HCT116 (cell line): ENCODE measurements at places on chromosomes 4 and X.

GRCh38 chrX:95505721-95506120 is 1178.9 kb upstream of the DIAPH2 start:
- no peak for DNase-seq

GRCh38 chr4:179698321-179698720 is 2256.1 kb upstream of the AGA start:
- DNase-seq, result no peak

- no peak for DNase-seq
These were observed 109.8 kb upstream of the APOOL start for GRCh38 chrX:84893897-84894296.

DNA sequence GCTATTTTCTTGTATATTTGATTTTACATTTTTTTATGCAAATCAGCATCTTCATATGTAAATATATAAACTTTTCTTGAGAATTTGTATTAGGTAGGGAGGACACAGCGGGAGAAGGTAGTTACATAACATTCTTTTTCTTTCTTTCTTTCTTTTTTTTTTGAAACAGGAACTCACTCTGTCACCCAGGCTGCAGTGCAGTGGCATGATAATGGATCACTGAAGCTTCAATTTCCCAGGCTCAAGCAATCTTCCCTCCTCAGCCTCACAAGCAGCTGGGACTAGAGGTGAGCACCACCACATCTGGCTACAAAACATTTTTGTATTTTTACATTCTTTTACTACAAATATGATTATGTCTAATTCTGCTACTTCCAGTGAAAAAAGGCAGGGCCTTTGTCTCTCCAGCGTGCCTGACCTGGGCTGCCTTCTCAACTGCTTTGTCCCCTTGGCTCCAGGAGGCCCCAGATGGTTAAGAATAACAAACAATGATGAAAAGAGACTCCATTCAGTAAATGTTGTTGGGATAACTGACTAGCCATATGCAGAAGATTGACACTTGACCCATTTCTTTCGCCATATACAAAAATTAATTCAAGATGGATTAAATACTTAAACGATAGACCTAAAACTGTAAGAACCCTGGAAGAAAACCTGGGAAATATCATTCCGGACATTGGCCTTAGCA is 46.5 kb upstream of the FAT4 start:
- no peak for DNase-seq

DNA sequence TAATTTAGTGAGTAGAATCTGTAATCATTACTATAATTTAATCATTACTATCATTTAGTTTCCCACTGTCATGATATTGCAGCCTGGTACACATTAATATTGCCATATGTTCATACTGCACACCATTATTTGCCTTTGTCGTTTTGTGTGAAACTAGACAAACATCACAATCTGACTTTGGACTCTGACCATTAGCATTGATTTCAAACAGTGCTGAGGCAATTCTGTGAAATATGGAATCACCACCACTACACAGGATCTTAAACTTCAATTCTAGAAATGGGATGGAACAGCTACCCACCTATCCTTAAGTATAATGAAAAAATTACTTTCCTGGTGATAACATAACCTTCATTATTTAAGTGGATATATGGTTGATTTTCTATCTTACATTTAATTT is 98.3 kb downstream of the SORBS2 start:
- DNase-seq, result no peak

GRCh38 chrX:39320165-39320564 is 518.9 kb downstream of the MID1IP1 start:
- no peak for DNase-seq

GRCh38 chr4:128283071-128283470 is 4.5 kb downstream of the PGRMC2 start:
- DNase-seq, result no peak

GRCh38 chr4:26178854-26179253 is 142.0 kb upstream of the RBPJ start:
- DNase-seq, result no peak

- DNase-seq, result no peak
These were observed 125.8 kb upstream of the RXFP1 start for GRCh38 chr4:158395889-158396288.

GRCh38 chrX:13752141-13752540 is 17.6 kb downstream of the OFD1 start:
- no peak for DNase-seq

DNA sequence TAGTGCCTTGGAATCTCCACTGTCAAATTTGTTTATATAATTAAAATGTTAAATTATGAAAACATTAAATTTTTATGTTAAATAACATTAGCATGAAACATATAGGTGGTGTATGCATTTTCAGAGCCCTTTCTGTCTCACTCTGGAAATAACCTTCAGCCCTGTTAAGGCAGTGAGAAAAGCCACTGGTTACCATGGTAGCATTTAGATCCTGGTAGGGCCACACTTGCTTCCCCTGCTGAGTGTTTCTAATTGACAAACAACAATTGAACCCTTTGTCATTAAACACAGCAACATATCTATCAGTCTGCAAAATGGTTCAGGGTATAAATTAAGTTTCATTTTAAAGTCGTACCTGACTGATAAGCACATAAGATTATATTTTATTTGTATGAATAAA is 63.5 kb downstream of the PDK3 start:
- no peak for DNase-seq

DNA sequence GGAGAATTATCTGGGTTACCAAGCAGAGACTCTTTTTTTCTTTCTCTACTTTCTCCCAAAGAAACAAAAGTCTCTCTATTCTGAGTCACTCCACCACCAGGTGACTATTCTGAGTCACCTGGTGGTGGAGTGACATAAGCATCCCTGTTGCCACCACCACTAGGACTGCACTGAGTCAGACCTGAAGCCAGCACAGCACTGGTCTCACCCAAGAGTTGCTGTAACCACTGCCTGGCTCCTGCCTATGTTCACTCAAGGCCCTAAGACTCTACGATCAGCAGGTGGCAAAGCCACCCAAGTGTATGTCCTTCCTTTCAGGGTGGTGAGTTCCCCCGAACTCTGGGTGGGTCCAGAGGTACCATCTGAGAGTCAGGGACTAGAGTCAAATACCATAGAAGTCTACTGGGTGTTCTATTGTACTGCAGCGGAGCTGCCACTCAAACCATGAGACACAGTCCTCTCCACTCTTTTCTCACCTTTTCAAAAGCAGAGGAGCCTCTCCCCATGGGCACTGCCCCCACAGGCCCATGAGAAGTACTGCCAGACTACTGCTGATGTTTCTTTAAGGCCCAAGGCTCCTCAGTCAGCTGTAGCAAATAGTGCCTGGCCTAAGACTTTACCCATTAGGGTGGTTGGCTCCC is 209.6 kb upstream of the IRS4 start:
- DNase-seq, result peak; percentile 36

DNA sequence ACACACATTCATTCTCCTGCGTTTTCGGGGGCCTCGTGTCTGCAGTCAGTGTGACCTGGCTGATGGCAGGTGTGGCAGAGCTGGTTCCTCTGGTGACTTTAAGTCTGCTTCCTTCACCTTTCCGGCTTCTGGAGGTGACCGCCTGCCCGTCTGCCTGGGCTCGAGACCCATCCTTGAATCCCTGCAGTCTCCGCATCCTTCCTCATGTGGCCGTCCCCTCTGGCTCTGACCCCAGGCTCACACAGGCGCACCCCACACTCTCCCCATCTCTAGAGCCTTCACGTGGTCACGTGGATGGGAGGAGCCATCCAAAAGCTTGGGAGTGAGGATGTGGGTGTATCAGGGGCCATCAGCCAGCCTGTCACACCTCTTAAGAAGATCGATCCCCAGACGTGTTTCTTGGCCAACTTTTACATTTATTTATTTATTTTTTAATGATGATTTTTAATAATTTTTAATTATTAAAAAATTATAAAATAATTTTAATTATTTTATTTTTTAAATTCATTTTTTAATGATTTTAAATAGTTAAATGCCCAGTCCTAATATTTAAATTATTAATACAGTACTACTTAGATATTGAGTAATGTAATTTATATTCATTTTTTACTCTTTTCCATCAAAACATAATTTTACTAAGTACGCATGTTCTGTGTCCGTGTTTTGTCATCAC is 20.9 kb downstream of the RGS12 start:
- DNase-seq, result no peak

DNA sequence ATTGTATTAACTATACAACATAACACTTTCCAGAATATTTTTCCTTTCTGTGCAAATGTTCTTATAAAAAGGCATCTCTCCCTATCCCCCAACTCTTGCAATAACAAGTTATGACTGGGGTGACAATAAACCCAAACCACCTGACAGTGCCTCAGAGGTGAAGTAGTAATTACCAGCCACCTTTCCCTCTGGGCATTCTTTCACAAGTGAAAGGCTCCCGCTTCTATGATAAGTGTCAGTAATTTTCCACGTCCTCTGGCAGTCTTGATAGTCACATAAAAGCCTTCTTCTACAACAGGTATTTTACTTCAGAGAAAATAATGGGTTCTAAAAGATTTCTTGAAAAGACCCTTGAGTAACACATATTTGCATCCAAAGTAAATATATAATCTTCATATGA is 82.7 kb downstream of the MANBA start:
- DNase-seq, result no peak
